Umbilical cord (tissue), 2 donors: ENCODE measurements at places on chromosomes 2 and 18. TPM values are rescaled to one million over a fixed set of nuclear protein-coding genes. Genes with fewer than 3 reads are reported as not detected.
A peak's percentile ranks its signal among the peaks of the same experiment; 100 is the strongest.

DNA sequence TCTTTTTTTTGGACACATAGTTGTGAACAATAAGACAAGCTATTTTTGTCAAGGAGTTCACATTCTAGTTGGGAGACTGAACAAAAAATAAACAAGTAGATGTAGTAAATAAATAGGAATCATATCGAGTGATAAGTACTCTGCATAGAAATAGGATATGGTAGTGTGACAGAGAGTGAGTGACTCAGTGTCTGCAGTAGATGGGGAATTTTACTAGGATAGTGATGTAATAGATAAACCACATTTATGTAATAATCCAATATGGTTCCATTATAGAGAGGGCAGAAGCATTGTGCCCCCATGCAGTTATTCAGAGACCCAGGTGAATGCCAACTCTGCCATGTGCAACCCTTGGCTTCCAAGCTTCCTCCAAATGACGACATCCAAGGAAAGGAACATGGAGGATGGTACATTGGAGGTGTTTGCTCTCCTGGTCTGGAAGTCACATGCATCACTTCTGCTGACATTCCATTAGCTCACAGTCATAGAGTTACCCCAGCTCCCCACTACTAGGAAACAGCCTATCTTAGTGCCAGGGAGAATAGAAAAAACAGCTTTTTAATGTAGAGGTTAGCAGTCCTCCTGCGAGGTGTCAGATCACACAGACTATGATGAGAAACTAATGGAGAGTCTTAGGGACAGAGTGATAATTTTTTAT is 595.4 kb downstream of the NYAP2 start:
- no peak for DNase-seq

- DNase-seq, result no peak
These were observed 28.2 kb downstream of the CCDC102B start for GRCh38 chr18:68826121-68826520.

The TEX44 gene
- total RNA-seq, result 0.48 TPM

The FSHR gene
- not detected for total RNA-seq

The BOK gene
- 37.8 TPM for total RNA-seq

GRCh38 chr2:43426305-43427031 is 169.4 kb downstream of the THADA start:
- peak; percentile 98 for DNase-seq

GRCh38 chr2:1715184-1716013 is 28.9 kb downstream of the PXDN start:
- no peak for DNase-seq

DNA sequence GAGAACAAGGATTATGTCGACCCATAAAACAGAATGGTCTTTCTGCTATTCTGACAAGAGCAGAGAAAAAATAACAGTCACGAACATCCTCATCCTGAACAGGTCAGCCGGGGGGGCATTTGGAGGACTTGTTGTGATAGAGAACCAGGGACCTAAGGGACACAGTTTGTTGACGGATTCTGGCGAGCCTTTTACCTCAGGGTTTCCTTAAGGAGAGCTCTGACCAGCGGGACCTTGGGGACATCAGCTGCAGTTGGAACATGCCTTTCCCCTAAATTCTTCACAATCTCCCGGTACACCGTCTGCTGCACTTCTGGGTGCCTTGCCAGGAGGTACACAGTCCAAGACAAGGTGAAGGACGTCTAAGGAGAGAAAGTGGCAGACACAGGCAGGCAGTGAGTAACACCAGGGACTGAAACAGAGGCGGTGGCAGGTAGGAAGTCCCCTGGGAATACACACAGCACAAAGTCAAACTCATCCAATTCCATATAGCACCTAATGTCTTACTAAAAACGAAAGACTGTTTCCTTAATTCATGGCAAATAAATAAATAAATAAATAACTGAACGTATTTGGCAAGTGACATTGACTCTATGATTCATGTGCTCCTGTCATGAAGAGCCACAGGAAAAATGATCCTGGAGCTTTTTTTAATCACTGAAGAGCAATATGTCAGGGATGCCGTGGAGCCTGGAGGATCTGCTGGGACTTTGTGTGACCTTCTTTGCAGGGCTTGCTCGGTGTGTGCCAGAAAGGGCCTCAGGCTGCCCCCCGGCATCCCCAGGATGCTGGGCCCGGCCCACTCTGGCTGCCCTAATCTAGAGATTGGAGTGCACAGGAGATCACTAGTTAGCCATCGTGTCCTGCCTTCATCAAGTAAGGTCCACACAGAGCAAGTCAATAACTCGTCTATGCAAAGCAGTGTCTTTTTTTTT is 24.7 kb downstream of the CYP27C1 start:
- no peak for DNase-seq

DNA sequence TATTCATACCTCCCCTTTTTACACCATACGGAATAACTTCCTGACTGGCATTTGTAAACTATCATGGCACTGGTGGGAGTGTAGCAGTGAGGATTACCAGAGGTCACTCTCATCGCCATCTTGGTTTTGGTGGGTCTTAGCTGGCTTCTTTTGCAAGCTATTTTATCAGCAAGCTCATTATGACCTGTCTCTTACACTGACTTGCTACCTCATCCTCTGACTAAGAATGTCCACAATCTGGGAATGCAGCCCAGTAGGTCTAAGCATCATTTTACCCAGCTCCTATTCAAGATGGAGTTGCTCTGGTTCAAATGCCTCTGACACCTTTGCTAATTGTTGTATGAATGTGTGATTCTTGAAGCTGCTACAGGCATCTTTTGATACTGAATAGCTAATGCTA is 950.8 kb upstream of the SLC39A10 start:
- no peak for DNase-seq

DNA sequence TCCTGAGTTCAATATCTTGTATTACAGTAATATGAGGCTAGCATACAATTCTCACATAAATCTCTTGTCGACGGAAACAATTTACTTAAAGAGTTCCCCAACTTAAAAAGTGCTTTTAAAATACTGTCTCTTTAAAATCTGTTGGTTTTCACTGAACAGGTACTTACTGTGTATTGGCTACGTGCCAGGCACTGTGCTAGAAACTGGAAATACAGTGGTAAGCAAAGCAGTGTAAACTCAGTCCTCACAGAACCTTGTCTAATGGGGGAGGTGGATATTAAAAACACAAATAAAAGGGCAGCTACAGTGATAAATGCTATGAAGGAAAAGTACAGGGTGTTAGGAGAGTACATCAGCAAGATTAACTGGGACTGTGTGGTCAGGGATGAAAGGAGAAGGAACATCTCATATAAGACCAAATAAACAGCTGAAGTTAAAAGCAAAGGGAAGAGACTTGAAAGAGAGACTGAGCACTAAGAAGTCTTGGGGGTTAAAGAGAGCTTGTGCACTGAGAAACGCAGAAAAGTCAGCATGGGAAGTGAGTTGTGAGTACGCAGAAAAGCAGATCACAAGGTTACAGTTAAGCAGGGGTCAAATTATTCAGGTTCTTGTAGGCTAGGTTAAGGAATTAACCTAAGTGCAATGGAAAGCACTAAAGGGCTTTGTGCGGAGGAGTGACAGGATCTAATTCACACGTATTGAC is 52.5 kb downstream of the USP40 start:
- DNase-seq, result peak; percentile 45

DNA sequence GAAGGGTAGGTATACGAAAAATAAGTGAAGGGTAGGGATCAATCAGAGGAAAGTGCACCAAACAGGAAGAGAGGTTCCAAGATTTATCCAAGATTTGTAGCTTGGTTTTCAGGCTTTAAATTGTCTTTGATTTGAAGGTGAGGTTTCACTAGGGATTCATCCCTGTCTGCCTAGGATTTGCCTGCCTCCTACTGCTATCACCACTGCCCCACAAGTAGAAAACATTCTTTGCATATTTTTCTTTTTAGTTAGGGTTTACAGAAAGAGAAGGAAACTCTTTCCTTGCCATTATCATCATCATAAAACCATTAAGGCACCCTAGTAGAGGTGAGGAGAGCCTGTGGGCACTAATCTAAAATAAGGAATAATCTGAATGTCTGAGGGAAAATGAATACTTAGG is 45.8 kb upstream of the TANC1 start:
- DNase-seq, result no peak

GRCh38 chr18:77897606-77898005 is 648.0 kb downstream of the GALR1 start:
- no peak for DNase-seq

GRCh38 chr2:117717072-117717471 is 97.4 kb upstream of the DDX18 start:
- no peak for DNase-seq

The ALKAL2 gene
- not detected for total RNA-seq

- DNase-seq, result no peak
These were observed 24.8 kb downstream of the AFG3L2 start for GRCh38 chr18:12352188-12352587.

The MALL gene
- 19.3 TPM for total RNA-seq

- peak; percentile 86 for DNase-seq
These were observed 35.2 kb downstream of the ZNF516 start for GRCh38 chr18:76459687-76460350.

The GREB1L gene
- 14.9 TPM for total RNA-seq

- DNase-seq, result no peak
These were observed 33.6 kb upstream of the CD28 start for GRCh38 chr2:203672856-203673255.

- no peak for DNase-seq
These were observed 17.8 kb upstream of the INO80C start for GRCh38 chr18:35515460-35516130.

The VWC2L gene
- 4.3 TPM for total RNA-seq

DNA sequence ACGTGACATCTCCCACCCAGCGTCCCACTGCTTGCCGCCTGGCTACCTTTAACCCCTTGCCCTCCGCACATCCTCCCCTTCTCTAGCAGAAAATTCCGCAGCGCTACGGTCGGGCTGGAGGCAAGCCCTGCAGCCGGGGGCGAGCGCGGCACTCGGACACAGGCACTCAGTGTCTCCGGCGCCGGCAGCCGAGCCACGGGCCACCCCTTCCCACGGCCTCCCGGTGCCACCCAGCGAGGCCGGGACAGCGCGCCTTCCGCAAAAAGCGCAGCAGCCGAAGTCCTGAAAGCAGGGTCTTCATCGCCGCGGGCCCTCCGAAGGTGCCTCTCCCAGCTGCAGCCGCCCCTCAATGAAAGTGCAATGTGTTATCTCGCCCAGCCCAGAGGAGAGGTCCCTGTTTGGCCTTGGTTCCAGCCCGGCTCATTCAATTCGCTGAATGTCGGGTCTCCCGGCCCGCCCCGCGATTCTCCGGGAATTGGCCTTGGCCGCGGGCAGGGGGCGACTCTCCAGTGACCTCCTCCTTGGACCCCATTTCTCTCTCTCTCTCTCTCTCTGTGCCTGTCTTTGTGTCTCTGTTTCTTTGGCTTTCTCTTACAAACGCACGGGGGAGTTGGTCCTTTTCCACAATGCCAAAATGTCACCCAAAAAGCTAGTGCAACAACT is 1.1 kb downstream of the DLGAP1 start:
- DNase-seq, result peak; percentile 12

DNA sequence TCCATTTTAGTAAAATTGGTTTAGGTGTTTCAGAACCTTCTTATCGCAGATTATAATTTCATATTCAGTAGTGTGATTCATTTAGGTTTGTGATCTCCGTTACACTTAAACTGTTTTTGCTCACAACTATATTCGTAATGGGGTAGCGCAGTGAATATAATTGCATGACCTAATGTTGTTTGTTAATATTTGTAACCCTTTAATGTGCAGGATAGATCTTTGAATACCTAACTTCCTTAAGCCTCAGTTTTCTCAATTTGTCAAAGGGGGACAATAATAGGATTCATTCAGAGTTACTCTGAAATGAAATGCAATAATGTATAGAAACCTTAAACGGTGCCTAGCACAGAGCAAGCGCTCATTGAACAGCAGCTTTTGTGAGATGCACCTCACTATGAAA is 558 bp upstream of the ZDBF2 start:
- DNase-seq, result no peak

DNA sequence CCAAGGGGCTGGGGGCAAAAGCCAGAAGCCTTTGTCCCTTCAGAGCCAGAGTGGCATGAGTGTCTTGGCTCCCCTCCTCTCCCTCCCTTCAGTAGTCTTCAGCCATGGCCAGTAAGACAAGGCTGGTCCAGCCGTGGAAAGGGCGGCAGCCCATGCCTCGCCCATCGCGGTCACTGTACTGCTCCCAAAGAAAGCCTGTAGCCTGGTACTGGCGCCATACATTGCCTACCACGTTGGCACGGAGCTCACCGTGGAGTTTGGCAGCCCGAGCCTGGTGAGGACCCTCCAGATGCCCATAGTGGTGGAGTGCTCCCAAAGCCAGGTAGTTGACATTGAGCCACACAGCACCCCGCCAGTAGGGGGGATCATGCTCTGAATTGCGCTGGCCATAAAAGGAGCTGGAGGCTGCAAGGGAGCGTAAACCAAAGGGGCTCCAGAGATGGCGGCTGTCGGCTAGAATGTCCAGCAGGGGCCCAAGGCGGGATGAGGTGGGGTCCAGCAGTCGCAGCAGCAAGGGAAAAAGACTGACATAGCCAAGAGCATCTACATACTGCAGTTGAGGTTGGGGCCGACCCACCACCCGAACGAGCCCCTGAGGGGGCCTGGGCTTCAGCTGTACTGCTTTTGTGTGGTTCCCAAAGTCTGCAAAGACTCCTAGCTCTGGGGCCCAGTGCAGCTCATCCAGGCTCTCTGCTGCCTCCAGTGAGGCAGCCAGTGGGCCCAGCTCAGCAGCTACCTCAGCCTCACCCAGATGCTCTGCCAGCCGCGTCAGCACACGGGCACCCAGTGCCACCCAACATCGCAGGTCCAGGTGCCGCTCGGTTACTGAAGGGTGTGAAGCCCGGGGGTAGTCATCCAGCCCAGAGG is 3.2 kb downstream of the WBP1 start:
- DNase-seq, result no peak

GRCh38 chr2:216107760-216108159 is 1.4 kb upstream of the XRCC5 start:
- peak; percentile 22 for DNase-seq

DNA sequence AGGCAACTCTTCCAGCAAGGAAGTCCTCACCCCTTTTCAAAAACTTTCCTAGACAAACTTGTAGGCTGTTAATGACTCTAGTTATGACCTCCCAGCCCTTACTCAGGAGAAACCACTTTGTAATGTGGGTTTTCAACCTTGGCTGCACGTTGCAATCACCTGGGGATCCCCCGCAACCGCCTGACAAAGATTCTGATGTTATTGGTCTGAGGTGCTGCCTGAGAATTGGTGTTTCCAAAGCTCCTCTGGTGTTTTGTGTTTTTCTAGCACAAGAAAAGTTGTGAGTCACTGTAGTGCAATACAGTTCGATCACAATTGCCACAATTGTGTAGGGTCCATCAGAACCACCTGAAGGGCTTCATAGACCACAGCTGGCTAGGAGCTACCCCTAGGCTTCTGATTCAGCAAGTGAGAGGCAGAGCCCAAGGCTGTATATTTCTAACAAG is 121.6 kb downstream of the SP100 start:
- no peak for DNase-seq

DNA sequence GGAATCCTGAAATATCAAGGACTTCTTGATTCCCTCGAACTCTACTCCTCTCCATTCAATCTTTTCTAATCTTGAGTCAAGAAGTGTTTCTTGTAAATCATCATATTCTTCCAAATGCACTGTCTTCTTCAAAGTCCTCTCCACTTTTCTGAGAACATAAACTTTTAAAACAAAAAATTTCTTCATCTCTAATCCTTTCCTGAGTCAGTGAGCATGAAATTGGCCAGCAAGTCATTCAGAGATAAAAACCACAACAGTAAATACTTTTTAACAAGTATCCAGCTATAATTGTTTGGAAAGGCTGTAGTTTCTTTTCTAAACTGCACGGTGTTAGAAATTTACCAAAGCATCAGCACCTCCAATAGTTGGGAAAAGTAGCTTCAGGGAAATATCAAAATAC is 312.6 kb upstream of the GALNT5 start:
- DNase-seq, result no peak

The RAD51AP2 gene
- total RNA-seq, result 11.6 TPM

GRCh38 chr2:13135856-13136255 is 419.1 kb downstream of the TRIB2 start:
- DNase-seq, result no peak

The ABCG8 gene
- 0.96 TPM for total RNA-seq
